Coronary artery (tissue), 2 donors: ENCODE measurements at places on chromosomes 3 and 15.

DNA sequence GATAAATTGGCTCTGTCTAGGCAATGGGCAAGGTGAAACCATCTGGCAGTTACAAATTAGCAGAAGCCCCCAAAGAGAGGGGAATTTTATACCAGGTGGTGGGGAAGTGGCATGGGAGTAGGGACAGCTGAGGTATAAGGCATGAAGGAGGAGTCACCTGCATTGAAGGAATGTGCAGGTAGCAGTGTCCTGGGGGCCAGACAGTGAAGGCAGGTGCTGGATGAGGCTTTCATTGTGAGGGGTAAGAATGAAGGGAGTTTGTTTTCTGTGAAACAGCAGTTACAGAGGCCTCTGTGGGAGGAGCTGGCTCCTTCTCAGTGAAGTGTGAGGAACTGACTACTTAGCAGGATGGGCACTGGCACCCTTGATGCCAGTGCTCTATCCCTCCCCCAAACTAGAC, 19.1 kb upstream of the PXYLP1 start:
- DNase-seq = no peak

GRCh38 chr15:34594361-34594760, 10.9 kb upstream of the GOLGA8B start:
- no peak for DNase-seq

GRCh38 chr15:59963322-59963721, 40.8 kb upstream of the FOXB1 start:
- no peak for DNase-seq

DNA sequence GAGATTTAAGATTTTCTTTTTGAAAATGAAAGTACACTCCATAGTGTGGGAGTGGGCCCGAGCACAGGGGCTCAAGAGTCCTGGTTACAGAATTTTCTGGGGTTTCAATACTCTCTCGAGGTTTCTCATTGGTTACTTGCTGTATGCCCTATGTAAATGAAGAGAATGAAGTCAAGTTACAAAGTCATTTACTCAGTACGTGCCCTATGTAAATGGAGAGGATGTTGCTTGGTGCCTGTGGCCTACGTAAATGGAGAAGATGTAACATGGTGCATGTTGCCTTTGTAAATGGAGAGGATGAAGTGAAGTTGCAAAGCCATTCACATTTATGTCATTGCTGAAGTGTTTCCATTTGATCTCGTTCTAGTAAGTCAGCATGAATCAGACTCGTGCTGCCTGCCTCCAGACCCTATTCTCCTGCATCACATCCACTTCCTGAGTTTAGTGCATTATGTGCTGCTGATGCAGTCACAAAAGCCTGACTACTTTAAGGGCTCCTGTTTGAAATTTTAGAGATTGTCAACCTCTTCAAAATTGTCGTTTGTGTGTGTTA, 302.0 kb downstream of the ZBBX start:
- no peak for DNase-seq

- no peak for DNase-seq
These were observed 214.3 kb upstream of the FEZF2 start for GRCh38 chr3:62587579-62588031.

DNA sequence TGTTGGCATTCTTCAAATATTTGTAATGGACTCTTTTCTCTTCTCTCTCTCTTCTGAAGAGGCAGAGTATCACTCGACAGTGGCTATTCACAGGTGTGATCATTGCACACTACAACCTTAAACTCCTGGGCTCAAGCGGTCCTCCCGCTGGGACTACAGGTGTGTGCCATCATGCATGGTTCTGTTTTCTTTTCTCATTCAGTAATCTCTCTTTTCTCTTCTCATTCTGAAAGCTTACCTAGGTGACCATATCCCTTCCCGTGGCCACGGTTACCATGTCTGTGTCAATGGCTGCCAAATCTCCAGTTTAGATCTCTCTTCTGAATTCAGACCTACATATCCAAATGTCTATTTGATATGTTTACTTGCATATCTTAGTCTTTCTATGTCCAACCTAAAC, 96.3 kb downstream of the SOX2 start:
- DNase-seq = no peak

DNA sequence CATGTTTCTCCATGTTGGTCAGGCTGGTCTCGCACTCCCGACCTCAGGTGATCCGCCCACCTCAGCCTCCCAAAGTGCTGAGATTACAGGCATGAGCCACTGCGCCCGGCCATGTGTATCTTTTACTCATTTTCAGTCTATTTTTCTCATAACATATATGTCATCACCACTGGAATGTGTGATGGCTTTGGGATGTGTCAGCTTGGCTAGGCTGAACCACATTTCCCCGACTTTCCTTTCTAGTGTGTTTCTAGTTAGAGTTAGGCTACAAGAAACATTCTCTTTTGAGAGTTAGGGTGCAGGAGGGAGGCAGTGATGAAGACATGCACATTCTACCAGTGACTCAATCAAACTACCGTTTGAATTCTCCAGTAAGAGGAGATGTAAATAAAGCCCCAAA, 444.9 kb upstream of the THBS1 start:
- DNase-seq = no peak

- DNase-seq = no peak
These were observed 452.8 kb upstream of the THBS1 start for GRCh38 chr15:39127925-39128617.

DNA sequence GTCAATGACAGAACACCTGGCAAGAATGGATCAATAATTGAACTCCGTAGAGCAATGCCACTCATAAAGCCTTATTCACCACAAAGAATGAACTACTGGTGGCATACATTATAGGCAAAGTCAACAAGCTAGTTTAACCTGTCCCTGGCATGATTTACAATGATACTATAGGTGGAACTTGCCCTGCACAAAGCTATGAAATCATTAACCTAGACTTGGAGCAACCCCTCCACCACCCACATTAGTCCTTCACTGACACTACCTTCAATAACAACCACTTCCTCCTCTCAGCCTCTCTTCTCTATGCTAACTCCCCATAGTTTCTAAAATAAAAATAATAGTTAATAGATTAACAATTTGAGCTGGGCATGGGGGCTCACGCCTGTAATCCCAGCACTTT, 54.4 kb downstream of the ACAP2 start:
- no peak for DNase-seq
